ENCODE measurements at places on chromosomes 5 and 9.

GRCh38 chr5:173915310-173916014 lies 27.3 kb downstream of the CPEB4 start:
- no peak for DNase-seq

DNA sequence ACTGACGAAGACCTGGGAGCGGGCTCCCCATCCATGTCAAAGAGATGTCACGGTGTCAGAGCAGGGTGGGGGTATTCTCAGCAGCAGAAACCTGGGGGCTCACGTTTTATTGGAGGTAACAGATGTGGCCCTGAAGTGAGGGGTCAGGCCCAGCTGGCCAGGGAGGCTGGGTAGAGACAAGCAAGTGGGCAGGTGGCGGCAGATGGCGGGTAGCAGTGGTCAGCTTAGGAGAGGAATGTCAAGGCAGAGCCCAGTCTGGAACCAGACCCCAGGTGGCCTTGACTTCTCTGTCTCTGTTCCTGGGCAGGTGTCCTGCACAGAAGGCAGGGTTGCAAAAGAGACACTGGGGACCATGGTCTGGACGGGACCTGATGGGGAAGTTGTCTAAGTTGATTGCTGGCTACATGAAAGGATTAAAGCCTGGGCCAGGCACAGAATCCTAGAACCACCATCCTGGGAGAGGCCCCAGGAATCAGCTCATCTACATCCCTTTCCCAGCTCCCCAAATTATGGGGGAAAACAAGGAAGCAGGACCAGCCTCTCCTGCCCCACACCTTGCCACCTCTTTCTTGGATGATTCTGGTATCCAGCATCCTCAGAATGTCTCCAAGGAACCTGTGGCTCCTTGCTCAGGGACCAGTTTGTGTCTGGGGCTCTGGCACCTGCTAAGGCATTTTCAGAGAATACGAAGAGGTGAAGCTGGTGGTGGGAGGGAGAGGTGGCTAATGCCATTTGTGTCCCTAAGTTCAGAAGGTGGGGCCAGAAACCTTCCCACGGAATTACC lies 72.5 kb downstream of the AMBP start:
- DNase-seq, result no peak

GRCh38 chr9:80177949-80178480 lies 606.2 kb downstream of the TLE4 start:
- DNase-seq, result no peak

- DNase-seq, result no peak
Observed at GRCh38 chr5:93359296-93359959, 221.6 kb downstream of the NR2F1-AS1 start.

- no peak for DNase-seq
Observed at GRCh38 chr5:543351-543750, 19.1 kb upstream of the SLC9A3 start.

GRCh38 chr9:88064554-88064953 lies 73.7 kb downstream of the SPATA31C2 start:
- DNase-seq, result no peak

DNA sequence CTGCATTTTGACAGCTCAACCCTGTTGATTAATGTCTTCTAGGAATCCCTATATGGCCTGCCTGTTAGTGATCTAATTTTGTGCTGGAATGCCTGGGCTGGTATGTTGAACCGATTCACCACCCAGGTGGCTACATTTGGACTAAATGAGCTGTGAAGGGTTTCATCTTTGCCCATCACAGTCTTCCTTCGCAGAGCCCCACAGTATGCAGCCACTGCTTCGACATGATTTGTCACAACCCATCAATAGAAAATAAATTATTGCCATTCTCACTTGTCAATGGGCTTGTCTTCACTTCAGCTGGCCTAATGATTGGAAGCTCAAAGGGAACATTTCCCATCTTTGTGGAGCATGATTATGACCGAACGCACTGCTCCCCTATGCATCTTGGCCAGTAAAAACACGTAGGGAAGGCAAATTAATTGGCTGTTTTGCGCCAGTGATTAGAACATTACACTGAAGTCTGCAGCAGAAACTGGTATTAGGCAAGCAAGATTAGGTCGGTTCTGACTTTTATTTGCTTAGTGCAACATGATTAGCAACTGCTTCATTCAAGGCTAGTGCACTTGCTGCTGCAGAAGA lies 408.5 kb downstream of the KIAA0825 start:
- no peak for DNase-seq

GRCh38 chr9:2595973-2596372 lies 25.6 kb upstream of the VLDLR start:
- DNase-seq, result no peak

DNA sequence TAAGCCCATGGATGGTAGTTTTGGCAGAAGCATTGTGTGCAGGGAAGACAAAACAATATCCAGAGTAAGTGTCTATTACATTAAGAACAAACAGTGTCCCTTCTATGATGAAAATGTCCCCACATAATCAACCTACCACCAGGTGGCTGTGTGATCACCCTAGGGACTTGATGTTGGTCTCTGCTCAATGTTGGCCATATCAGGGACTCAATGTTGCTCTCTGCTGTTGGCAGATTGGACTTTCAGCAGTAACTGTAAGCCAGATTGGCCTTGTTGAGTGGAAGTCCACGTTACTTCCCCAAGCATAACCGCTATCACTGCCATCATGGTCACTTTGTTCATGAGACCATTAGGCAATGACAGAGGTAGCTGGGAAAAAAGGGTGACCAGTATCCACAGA lies 52.8 kb upstream of the PRSS3 start:
- DNase-seq, result no peak

GRCh38 chr5:34996261-34996660 lies 51.5 kb downstream of the AGXT2 start:
- no peak for DNase-seq

DNA sequence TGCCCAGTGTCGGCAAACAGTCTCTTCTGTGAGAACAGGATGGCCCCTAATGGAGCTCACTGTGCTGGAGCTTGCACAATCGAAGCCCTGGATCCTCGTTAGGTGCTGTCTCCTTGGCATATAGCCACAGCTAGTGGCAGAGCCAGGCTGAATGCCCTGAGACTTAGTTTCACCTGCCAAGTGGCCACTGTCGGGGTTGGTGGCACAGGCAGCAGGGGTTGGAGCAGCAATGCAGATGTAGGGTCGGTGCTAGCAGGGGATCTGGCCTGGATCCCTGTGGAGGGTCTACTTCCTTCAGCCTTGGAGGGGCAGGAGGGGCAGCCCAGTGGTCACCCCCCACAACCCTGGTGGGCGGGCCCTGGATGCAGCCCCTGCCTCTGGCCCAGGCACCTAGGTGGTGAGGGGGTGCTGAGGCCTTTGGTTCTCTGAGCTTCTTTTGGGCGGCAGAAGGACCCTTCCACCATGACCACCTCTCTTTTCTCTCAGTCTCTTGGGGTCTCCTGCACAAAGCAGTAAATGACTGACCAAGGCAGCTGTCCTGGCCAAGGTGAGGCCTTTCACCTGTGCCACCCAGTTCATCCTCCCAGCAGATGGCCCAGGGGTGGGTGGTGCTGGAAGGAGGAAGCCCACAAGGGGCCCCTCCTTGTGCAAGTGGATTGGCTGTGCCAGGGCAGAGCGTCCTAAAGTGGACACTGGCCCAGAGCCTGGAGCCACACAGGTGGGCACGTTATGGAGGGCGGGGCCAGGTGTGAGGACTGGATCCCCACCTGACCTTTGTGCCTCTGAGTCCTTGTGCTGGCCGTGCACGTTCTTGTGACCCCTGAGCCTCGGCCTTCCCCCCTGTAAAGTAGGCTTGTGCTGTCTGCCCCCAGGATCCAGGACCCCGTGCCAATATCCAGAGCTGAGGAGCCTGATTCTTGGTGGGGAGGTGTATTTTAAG lies 44.8 kb downstream of the PHF2 start:
- DNase-seq, result no peak

DNA sequence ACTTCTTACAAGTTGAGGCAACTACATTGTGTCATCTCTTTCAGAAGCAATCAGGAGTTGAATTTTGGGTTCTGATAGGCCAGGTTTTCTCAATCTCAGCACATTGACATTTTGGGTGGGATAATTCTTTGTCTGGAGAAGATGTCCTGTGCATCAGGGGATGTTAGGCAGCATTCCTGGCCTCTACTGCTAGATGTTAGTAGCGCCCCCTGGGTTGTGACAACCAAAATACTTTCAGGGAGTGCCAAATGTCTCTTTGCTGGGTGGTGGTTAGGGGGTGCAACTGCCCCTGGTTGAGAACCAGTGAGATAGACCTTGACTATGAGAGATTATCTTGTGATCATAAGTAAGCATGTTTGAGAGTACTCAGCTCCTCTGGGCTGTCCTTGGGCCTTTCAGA lies 164.3 kb upstream of the KLF9 start:
- DNase-seq, result no peak

DNA sequence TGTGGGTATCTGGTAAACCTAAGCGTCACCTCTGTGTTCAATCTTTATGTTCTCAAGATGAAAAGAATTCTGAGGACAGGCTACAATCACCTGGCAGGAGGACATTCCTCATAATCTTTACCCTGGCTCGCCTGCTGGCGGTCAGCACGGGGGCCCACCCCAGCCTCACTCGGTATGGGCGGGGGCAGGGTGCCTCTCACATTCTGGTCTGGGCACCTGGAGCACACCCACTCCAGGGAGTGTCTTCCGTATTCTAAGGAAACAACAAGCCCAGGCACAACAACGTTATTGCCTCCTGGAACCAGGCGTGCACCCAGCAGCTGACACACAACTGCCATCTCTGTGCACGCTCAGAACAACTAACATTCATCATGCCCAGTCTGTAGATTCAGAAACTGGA lies 179.8 kb downstream of the ROR2 start:
- DNase-seq, result no peak

- no peak for DNase-seq
Observed at GRCh38 chr9:137530331-137530730, 19.9 kb downstream of the PNPLA7 start.

- DNase-seq, result no peak
Observed at GRCh38 chr5:88964831-88965230, 81.8 kb upstream of the MEF2C start.

DNA sequence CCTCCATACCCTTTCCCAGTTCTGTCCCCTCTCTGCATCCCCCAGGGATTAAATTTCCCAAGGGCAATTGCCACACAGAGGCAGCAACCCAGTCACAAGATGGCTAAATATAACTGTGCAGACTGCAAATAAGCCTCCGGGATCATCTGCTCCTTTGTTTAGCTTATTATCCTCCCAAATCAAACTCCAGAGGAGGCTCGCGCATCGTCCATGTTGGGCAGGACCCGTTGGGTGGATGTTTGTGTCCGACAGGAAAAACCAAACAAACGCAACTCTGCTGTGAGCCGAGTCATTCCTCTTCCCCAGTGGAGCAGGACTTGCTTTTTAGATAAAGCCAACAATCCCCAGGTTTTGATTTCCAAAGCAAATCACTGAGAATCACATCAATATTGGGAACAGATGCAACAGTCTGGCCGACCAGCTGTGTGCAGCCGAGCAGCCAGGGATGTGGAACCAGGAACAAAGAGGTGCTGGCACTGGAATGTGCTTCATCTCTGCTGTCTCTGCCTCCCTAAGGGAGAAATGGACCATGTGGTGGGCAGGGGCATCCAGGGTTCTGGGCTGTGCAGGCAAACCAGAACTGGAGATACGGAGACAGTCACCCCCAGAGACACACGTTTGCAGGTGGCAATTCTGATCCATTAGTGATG lies 89.8 kb downstream of the PTTG1 start:
- DNase-seq, result no peak

- no peak for DNase-seq
Observed at GRCh38 chr5:112718344-112718743, 19.3 kb upstream of the APC start.

DNA sequence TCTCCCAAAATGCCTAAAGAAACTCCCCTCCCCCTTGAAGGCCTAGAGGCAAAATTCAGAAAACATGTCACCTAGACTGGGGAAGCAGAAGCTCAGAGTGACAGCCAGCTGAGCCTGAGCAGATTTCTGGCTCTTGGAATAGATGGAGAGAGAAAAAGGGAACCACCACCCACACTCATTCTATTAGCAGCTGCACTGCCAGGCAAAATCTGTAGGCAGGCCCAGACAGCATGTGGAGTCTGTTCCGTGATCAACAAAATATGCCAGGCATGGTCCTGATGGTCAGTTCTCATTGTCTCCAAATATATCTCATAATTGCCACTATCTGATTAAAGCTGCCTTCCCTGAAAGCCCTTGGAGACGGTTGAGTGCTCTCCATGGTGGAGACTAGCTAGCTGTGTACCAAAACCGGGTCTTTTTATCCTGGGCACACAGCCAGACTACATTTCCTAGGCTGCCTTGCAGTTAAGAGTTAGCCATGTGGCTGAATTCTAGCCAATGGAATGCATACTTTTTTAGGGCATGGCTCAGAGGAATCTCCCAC lies 131.7 kb upstream of the GPR151 start:
- no peak for DNase-seq

GRCh38 chr9:935348-935965 lies 41.0 kb upstream of the DMRT3 start:
- no peak for DNase-seq

- no peak for DNase-seq
Observed at GRCh38 chr5:10333154-10334006, 20.1 kb upstream of the MARCHF6 start.

DNA sequence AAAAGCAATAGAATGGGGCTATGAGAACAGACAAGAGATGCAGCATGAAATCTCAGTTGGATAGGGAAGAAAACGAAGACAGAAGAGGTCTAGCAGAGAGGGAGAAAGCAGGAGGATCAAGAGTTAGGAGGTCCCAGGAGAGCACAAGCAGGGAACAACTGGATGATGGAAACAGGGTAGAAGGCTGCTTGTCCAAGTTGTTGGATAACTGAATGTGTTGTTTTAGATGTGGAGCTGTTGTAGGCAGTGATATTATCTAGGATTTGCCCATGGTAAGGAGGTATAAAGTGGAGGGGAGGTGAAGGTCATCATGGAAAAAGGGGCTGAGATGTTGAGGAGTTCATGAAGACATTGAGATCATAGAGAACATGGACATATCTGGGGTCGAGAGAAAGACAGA lies 12.4 kb upstream of the RHOBTB3 start:
- no peak for DNase-seq

GRCh38 chr5:139669662-139670368 lies 21.7 kb downstream of the CXXC5 start:
- DNase-seq, result no peak

DNA sequence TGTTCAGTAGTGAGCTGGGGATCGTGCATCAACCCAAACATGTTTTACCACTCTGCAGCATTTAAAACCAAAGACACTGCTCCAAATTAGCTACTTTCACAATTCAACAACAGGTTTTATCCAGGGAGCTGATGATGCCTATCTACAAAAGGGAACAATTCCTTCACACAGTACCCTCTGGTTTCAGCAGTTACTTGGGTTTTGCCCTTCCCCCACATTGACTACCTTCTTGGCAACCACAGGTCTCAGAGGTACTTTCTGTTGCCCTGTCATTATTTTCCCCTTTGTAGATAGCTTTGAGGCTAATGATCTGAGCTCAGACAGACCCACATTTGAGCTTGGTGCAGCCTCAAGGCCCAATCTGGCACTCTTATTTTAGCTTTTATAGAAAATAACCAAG lies 96.1 kb downstream of the WDR41 start:
- DNase-seq, result no peak

Data from BJ (cell line).